ENCODE measurements at places on chromosomes 2 and 18. TPM values are rescaled to one million over a fixed set of nuclear protein-coding genes. Genes with fewer than 3 reads are reported as not detected.

The CAB39 gene
- 149 TPM for total RNA-seq

The SIGLEC15 gene
- not detected for total RNA-seq

The KRTCAP3 gene
- 13.3 TPM for total RNA-seq

The FEV gene
- not detected for total RNA-seq

The FNDC4 gene
- 2.8 TPM for total RNA-seq

The NYAP2 gene
- under 0.01 TPM for total RNA-seq

The CNTNAP5 gene
- not detected for total RNA-seq

The EGR4 gene
- not detected for total RNA-seq

The PLCL1 gene
- total RNA-seq, result under 0.01 TPM

The IGFBP5 gene
- 2.3 TPM for total RNA-seq

The CHRND gene
- not detected for total RNA-seq

The IL18RAP gene
- total RNA-seq, result 0.21 TPM

The CPLX4 gene
- not detected for total RNA-seq

The TMEM163 gene
- total RNA-seq, result not detected
